ELR (cell line): ENCODE measurements at places on chromosomes 7 and 10.

DNA sequence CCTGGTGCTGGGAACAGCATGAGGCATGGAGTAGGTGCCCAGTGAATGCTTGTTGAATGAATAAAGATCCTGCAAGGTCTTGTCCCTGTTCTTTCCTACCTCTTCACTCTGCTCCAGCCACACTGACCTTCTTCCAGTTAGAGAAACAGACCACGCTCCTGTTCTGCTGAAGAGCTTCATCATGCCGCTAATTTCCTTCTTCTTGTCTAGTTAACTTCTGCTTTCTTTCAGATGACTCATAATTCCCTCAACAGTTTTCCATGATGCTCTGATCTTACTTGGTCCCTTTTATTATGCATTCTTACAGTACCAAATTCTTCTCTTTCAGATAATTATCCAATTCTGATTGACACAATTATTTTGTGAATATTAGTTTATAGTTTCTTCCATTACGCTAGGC is 59.5 kb upstream of the C1QL3 start:
- DNase-seq: no peak

DNA sequence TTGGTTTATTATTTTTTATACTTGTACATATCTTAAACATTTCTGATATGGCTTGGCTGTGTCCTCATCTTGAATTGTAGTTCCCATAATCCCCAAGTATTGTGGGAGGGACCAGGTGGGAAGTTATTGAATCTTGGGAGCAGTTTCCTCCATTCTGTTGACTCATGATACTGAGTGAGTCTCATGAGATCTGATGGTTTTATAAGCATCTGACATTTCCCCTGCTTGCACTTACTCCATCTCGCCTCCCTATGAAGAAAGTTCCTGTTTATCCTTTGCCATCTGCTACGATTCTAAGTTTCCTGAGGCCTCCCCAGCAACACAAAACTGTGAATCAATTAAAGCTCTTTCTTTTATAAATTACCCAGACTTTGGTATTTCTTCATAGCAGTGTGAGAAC is 207.7 kb downstream of the TPK1 start:
- no peak for DNase-seq

GRCh38 chr10:34384372-34384771 is 430.7 kb downstream of the PARD3 start:
- no peak for DNase-seq

DNA sequence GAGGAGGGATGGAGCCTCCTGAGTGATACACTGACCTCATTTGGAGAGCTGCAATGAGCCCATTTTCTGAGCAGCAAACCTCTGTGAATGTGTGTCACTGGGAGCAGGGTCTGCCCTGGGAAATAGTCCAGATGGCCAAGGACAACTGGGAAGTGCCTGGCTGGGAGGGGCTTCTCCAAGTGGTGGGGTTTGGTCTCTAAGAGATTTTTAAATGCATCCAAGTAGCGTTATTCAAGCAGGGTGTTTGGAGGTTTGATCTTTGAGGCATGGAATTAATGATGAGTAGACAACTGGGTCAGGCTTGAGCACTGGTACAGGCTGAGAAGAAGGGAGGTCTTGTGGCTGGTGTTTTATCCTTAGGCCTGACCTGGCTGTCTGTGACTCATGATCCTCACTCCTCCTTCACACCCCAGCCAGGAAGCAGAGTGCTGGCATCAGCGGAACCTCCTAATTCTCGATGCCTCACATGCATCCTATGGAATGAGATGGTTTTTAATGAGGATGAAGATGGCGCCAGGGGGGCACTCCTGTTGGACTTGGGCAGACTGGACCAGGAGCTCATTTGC is 3.3 kb downstream of the GOLGA7B start:
- no peak for DNase-seq

- no peak for DNase-seq
Measured at GRCh38 chr10:58576751-58577436, 64.2 kb downstream of the BICC1 start.

GRCh38 chr10:110207805-110208613 is 604 bp downstream of the MXI1 start:
- peak; percentile 60 for DNase-seq

- peak; percentile 45 for DNase-seq
Measured at GRCh38 chr10:98267894-98268693, at the start of gene LOXL4. Gene LOXL4 (minus strand): TSS chr10:98268194. CDS start chr10:98263019, 5,175 bp downstream.

DNA sequence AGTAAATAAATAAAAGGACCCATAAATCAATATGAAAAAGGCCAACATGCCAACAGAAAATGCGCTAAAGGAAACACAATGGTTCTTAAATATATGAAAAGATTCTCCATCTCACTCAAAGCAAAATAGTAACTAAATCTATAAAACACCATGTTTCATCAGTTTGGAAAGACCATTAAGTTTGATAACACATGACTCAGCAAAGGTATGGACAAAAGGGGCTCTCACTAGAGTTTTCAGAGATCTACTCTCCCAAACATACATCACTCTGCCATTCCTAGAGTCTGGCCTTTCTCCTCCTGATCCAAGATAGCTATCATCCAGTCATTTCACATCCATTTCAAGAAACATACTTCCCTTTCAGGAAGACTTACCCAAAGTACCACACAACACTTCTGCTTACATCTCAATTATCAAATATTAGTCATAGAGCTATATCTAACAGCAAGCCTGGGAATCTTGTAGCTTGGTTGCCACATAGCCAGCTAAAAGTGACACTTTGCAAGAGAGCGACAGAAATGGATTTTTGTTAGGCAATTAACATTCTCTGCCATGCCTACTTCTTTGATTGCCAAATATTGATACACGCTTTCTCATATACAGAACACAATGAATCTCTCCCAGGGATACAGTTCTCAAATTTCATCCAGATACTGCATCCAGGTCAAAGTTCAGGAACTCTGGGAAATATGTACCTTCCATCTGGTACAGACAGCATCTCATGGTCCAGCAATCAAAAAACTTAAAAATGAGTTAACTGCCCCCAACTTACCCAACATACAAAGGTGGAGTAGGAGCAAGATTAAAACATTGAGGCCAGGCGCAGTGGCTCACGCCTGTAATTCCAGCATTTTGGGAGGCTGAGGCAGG is 28.8 kb downstream of the TOMM7 start:
- no peak for DNase-seq

DNA sequence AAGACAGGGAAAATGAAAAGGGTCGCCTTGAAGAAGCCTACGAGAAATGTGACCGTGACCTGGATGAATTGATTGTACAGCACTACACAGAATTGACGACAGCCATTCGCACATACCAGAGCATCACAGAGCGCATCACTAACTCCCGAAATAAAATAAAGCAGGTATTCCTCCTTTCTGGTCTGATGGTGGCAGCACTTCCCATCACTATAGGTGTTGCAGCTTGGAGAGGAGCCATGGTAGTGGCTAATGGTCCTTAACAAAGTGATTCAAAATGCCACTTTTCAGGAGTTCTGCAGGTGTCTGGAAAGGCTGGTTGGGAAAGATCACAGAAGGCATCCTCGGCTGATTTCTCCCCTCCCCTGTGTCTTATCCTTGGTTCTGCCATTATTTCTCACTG is 22.1 kb downstream of the EXOC4 start:
- no peak for DNase-seq

GRCh38 chr10:132061465-132061864 is 4.3 kb upstream of the JAKMIP3 start:
- DNase-seq: no peak

- DNase-seq: no peak
Measured at GRCh38 chr7:80204454-80204853, 69.8 kb downstream of the GNAI1 start.

GRCh38 chr10:131816941-131817700 is 83.7 kb upstream of the PPP2R2D start:
- DNase-seq: no peak

GRCh38 chr10:17067376-17068264 is 62.0 kb downstream of the CUBN start:
- peak; percentile 60 for DNase-seq

GRCh38 chr7:146146831-146147486 is 30.4 kb downstream of the CNTNAP2 start:
- peak; percentile 79 for DNase-seq
